T-helper 2 cell treated with Interferon-gamma antibody and Interleukin-4, amounts not matched to agents 5 μg/mL and 100 μg/mL, for 36 hours (primary cell): ENCODE measurements at places on chromosomes 12 and 14.

- DNase-seq = no peak
These were observed 54.5 kb upstream of the MMP17 start for GRCh38 chr12:131773582-131774221.

- no peak for DNase-seq
These were observed 1.2 kb downstream of the SART3 start for GRCh38 chr12:108559748-108560147.

DNA sequence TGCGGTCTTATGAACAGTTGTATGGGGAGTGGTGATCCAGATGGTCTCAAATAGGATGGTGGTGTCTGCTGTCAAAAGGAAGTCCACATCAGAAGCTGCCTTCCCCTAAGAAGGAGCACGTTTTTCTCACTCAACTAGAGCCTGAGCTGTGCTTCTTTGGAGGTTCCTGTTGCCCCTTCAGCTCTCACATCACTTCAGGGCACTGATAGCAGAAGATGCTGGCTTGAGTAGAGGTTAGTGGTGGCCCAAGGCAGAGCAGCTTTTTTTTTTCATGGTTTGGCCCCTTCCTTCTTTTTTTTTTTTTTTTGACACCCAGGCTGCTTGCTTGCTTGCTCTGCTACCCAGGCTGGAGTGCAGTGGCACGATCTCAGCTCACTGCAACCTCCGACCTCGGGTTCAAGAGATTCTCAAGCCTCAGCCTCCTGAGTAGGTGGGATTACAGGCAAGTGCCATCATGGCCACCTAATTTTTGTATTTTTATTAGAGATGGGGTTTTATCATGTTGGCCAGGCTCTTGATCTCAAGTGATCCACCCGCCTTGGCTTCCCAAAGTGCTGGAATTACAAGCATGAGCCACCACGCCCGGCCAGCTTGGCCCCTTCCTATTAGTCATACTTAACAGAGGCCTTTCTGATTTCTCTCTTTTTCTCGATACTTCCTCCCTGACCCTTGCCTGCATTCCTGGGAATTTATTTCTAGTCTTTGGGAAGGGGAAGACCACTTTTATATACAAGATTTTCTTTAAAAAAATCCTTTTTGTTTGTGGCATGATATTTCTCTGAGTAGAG, 31.6 kb downstream of the KLRD1 start:
- no peak for DNase-seq

DNA sequence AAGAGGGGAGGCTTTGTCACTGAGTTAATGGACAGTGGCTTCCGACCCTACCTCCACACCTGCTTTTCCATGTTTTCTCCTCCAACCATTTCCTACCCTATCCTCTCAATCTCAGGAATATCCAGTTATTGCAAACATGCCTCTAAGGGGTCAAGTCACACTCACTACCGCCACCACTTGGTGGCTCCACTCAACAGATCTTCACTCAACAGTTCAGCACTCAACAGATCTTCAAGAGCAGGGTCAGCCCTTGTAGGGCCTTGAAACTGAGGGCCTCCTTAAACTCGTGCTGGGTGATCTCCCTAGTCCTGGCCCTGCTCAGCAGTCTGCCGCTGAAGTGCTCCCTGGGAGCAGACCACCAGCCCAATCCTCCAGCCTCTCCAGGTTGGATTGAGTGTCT, 14.2 kb downstream of the ZNF641 start:
- no peak for DNase-seq

DNA sequence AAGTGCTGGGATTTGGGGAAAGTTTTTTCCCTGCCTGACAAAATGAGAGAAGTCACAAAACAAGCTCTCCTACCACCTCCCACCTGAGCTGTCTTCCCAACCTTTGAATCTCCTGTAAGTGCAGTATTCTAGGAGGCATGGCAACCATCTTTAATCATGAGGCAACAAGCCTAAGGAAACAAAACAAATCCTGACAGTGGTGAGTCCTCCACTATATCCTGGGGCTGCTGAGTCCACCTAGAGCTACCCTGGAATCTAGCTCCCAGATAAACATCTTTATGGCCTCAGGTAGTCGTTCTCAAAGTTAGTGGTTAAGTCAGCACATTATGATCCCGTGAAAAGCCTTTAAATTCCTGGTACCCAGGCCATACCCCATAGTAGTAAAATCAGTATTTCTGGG, 22.3 kb upstream of the ACTN1 start:
- no peak for DNase-seq

DNA sequence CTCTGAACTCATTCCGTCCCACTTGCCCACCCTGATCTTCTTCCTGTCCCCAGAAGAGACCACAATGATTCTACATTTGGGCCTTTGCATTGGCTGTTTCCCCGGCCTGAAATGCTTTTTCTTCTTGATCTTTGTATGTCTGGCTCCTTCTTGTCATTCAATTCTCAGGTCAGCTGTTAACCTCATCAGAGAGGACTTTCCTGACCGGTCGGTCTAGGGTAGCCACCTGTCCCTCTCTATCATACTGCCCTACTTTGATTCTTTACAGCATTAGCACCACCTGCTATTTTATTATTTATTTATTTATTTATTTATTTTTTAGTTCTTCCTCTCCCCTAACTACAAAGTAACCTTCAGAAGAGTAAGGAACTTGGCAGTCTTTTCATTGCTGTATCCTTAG, 84.3 kb downstream of the DYRK2 start:
- DNase-seq = no peak
